Stimulated activated CD4-positive, alpha-beta T cell treated with anti-CD3 and anti-CD28 coated beads, Interleukin-15, amount 100 ng/mL, for 1 hour (primary cell): ENCODE measurements at places on chromosomes 12 and 14.

- no peak for DNase-seq
Measured at GRCh38 chr12:81998761-81999378, 239.7 kb upstream of the PPFIA2 start.

GRCh38 chr14:52987514-52987913 is 36.7 kb upstream of the FERMT2 start:
- no peak for DNase-seq

DNA sequence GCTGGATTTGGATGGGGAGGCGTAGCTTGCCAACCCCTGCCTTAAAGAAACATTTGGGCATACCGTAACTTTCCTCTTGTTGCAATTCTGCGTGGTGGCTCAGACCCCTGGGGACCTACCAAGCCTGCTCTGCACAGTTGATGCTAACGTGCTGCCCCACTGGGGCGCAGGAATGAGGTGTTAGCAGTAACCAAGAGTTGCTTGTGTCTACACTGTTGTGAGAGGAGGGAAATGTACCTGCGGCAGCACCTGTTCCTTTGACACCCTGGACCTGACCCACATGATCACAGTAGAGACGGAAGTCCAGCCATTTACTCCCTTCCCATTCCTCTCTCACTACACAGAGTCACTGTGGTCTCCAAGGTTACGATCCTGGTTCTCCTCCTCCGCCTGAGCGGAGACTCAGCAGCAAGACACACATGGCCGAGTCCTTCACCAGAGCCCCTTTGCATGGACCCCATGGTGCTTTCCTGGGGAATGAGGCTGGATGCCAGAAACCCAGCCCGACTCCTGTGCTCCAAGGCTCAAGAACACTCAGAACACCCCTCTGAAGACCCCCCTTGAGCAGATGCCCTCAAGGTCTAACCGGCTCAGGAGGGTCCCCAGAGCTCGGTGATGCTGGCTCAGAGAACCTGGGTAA is 84.8 kb downstream of the FBXL14 start:
- no peak for DNase-seq

- DNase-seq: no peak
Measured at GRCh38 chr14:94338023-94338422, 14.9 kb upstream of the SERPINA6 start.

DNA sequence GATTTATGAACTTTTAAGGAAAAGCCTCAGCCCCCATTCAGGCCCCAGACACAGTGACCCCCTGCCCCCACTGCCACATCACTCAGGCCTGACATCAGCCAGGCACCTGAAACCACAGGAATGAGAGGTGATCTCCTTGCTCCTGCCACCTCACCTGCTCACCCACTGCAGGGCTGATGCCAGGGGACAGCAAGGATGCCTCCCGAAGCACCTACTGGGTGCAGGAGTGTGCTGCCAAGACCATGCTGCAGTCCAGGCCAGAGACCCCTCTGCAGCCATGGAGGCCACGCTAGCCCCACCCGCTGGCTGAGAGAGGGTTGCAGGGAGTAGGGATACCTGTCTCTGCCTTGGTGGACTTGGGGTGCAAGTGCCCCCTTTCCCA is 18.6 kb upstream of the KRT7 start:
- DNase-seq: no peak

GRCh38 chr12:67710582-67710981 is 62.0 kb downstream of the DYRK2 start:
- no peak for DNase-seq

DNA sequence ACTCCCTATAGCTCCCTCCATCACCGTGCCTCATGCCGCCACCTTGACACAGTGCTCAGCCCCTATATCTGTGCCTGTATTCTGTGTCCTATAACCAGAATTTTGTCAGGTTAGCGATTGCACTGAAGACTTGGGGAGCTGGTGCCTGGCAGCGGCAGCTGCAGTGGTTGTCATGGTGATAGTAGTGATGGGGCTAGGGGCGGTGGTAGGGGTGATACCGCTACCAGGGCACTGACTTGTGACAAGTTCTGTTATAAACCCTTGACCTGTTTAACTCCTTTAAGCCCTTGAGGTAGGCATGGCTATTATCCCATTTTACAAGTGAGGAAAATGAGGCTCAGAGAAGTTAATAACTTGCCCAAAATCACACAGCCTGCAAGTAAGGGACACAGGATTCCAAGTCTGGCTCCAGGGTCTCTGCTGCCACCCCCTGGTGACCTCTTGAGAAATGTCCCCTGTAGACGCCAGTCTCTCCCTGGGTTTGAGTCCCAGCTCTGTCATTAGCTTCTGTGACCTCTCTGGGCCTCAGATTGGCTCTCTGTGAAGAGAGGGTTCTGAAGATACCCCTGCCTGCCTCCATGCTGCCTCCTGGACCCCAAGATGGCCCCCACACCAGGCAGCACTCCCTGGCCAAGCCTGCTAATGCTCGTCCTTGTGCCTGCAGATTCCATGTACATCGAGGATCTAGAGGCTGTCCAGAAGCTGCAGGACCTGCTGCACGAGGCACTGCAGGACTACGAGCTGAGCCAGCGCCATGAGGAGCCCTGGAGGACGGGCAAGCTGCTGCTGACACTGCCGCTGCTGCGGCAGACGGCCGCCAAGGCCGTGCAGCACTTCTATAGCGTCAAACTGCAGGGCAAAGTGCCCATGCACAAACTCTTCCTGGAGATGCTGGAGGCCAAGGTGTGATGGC is 121.9 kb downstream of the ESRRB start:
- no peak for DNase-seq

DNA sequence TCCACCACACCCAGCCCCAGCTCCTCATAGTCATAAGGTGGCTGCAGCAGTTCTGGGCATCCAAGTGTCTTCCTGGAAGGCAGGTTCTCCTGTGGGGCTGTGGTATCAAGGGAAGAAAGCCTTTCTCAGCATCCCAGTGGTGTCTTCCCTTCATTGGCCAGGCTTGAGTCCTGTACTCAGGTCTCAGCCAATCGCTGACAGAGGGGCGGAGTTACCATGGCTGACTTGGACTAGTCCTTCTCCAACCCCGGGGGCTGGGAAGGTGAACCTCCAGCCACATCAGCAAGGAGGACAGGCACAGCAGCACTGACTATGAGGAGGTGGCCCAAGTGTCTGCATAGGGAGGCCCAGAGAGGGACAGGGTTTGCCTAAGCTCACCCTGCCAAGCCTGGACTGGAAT is 64.0 kb upstream of the SLC24A4 start:
- no peak for DNase-seq

DNA sequence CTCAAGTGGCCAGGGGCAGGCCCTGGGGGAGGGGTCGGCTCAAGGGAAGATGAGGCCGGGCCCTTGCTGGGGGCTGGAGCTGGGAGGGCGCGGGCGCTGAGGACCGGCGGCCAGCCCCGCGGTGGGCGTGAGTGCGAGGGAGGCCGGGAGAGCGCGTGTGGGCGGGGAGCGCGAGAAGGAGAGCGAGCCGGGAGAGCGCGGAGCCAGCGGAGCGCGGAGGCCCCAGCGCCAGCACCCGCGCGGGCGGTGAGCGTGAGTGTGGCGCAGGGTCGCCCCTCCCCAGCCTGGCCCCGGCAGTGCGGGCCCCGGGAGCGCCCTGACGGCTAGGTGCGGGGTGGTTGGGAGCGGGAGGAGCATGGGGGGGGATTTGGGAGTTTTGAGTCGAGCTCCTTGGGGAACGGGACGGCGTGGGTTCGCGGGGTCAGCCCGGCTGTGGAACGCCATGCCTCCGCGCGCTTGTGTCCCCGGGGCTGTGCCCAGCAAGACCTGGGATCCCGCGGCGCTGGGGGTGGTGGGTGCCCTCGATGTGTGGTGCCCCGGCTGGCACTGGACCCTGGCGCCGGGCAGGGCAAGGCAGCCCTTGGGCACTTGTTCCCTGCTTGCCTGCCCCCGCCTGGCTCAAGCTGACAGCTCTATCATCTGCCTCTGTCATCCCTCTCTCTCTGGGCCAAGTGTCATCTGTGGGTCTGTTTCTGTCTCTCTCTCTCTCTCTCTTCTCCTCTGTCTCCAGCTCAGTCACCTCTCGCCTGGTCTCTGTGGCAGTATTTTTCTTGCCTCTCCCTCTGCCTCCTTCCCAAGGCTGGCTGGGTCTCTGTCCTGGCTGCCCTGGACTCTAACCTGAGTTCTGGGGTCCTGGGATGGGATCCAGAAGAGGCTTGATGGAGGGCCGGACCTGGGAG is at the start of gene LBHD2:
TSS of gene LBHD2 (plus strand) at position 190 of the 899 bp plus-strand sequence. CDS start 1,803 bp downstream, outside the sequence.
- no peak for DNase-seq
